Hepatocyte (in vitro differentiated cells): ENCODE measurements at places on chromosomes 5 and 9. TPM values are rescaled to one million over a fixed set of nuclear protein-coding genes. Genes with fewer than 3 reads are reported as not detected.

DNA sequence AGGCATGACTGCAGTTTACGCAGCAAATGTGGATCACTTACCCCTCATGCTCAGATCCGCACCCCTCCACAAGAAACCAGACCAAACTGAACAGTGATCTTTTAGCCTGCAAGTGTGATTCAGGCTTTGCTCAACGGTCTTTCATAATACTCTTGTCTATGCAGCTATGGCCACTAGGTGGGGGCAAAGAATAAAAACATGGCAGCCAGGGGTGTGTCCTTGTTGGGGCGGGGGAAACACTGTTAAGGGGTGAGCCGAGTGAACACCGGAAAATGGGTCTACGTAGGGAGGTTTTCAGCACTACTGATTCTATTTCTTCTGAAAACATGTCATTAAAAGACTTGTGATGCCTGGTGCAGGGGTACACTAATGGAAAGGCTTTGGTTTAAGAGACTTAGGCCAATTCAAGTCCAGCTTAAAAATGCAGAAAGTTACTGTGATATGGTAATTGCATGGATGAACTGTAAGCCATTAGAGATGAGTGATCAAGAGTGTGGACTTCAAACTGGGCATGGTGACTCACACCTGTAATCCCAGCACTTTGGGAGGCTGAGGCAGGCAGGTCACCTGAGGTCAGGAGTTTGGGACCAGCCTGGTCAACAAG is 49.9 kb upstream of the GPR151 start:
- no peaks in the 10 kb centered on the region for H3K36me3 ChIP-seq
- H3K27me3 ChIP-seq: no peaks in the 10 kb centered on the region
- no peak overlapping the region for H3K4me3 ChIP-seq

GRCh38 chr5:77200663-77201062 is 9.8 kb upstream of the PDE8B start:
- H3K27ac ChIP-seq: no peak overlapping the region
- no peak overlapping the region for H3K4me3 ChIP-seq
- DNase-seq: no peak
- no peaks in the 10 kb centered on the region for H3K27me3 ChIP-seq
- H3K36me3 ChIP-seq: no peaks in the 10 kb centered on the region

SLC6A18 gene
- 0.35 TPM in 1 of 2 replicates, not detected in the other for polyA plus RNA-seq

- H3K4me3 ChIP-seq: no peak overlapping the region
- no peak overlapping the region for H3K27ac ChIP-seq
- H3K36me3 ChIP-seq: no peaks in the 10 kb centered on the region
These were observed 17.0 kb upstream of the ZFR start for GRCh38 chr5:32461441-32462120.

MAP3K1 gene
- polyA plus RNA-seq: 11.2 and 12.0 TPM in 2 replicates
